CD8-positive, alpha-beta T cell (primary cell): ENCODE measurements at places on chromosomes 7 and 10. TPM values are rescaled to one million over a fixed set of nuclear protein-coding genes. Genes with fewer than 3 reads are reported as not detected.

- no peak for DNase-seq
Measured at GRCh38 chr10:31116226-31116625, 84.6 kb upstream of the ZNF438 start.

DNA sequence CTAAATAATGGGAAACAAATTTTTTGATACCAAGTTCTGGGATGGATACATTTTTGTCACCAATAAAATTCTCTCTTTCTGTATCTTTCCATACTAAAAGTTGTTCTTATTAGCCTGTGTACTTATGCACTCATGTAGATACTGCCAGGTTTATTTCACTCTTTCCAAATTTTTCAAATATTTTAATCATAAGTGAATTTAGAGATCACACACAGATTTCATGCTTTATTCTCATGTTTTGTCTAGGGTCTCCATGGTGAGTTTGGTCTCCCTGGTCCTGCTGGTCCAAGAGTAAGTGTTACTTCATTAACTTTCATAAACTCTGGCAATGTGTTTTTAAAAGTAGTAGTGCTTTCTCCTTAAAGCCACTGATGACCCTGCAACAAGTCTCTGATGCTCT lies 20.3 kb downstream of the COL1A2 start:
- DNase-seq: no peak

- no peak for DNase-seq
Measured at GRCh38 chr10:95229724-95230627, 35.9 kb downstream of the ACSM6 start.

Gene SLC26A3
- total RNA-seq: not detected

- DNase-seq: no peak
Measured at GRCh38 chr7:41336981-41337380, 365.9 kb downstream of the INHBA start.

Gene LAMB4
- 0.11 TPM for total RNA-seq

DNA sequence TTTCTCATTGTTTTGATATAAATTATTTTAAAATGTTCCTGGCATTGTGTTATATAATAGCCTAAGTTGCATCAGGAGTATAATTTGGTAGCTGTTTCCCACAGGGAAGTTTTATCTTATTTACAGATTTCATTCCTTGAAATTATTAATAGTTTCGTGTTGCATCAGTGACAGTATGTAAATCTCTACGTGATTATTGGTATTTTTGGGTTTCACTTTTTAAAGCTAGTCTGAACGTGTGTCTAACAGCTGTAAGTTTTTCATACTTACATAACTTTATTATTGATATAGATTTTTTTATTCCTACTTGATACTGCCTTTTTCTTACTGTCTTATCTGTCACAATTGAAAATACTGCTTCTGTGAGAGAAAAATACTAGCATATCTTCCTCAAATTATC lies 167.9 kb downstream of the PHF14 start:
- no peak for DNase-seq

DNA sequence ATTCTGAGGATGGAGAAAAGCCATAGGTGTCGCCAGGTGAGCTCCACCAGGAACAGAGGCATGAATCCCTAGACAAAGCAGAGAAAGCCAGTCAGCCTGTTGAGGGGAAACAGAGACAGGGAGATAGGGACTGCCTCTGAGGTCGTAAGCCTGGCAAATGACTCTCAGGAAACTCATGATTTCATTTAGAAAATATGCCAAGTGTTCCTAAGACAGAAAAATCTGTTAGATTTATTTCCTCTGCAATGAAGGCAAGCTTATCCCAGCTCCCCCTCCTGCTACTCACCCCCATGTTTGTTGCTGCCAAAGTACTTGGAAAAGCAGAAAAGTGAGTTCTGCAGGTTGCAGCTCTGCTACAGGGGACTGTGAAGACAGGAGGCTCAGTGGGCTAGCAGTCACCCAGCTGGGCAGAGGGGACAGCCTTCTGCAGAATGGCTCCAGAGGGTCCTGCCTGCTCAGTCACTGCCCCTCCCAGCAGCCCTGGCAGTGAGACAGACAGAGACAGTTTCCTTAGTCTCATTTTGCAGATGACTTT lies 184.3 kb downstream of the ADRA2A start:
- DNase-seq: no peak

Gene PALD1
- 0.08 TPM for total RNA-seq

Gene TASOR2
- 52.7 TPM for total RNA-seq
